ENCODE measurements at places on chromosomes 16 and 17.

DNA sequence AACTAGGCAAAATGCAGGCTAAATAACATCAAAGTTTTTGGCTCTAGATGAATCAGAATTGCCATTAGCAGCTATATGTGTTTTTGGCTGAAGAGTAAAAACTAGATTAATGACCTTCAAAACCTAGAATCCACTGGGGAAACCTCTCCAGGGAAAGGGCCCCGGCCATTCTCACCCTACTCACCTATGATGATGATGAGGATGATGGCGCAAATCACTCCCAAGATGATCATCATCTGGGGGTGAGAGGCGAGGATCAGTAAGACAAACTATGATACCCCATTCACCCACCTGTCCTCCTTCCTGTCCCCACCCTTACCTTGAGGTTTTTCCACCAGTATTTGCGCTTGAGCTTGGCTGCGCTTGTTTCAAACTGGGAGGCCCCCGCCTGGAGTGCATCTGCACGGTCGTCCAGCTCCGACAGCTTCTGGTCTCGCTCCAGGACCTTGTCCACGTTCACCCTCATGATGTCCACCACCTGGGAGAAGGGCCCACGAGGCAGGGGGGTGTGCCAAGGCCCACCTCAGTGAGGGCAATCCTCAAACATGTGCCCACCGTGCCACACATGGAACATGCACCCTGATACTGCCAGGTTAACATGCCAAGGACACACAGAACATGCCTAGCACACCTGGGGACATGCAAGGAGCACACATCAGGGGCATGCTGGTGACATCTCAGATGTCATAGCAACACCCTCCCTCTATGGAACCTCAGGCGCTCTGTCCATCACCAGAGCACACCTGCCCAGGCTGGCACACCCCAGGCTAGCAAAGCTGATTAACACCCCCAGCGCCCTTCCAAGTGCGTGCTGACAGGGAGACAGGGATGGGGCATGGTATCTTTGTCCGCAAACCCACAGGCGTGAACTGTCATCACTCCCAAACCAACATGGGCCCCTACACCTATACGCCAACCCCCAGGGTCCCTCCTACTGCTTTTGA lies 1.2 kb downstream of the VAMP2 start:
- peak; percentile 6 for DNase-seq

DNA sequence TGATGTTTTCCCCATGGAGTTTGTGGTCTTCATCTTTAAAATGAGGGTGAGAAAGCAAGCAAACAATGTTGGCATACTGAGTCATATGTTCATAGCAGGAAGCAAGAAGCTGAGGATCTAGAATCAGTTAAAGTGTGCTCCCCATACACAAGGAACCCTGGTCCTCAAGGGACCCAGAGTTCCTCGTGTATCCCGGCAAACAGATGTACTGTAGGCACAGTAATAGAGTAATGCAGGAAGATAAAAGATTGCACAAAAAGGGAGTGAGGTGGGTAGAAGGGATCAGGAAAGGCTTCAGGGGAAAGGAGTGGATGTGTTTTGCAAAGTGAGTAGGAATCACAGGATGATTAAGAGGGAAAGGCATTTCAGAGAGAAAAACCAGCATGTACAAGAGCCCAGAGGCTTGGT lies 412.3 kb upstream of the CDH11 start:
- DNase-seq, result no peak

- DNase-seq, result no peak
Observed at GRCh38 chr17:3596804-3597464, 12.3 kb downstream of the TRPV1 start.

- no peak for DNase-seq
Observed at GRCh38 chr16:3295783-3296182, 9.4 kb downstream of the TIGD7 start.
